ENCODE measurements at places on chromosomes 1 and 21. TPM values are rescaled to one million over a fixed set of nuclear protein-coding genes. Genes with fewer than 3 reads are reported as not detected.

DNA sequence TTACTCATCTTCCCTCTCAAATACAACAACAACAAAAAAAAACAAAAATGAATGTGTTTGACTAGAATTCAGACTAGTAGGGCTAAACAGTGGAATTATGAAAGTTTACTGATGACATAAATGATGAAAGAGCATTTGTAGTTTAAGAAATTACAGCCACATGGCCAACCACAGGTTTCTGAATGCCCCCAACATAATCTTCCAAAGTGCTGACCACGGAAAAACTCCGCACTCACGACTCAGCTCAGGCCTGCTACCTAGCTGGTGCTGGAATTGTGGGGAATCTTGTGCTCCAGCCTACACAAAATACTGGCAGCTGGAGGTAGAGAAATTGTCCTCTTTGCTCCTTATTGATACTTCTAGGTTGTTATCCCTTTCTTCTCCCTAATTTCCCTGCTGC, 23.6 kb upstream of the TBX15 start:
- no peaks in the 10 kb centered on the region for H3K36me3 ChIP-seq
- no peak overlapping the region for H3K4me3 ChIP-seq
- H3K27me3 ChIP-seq, result peaks cover 20% of the 10 kb centered on the region
- no peak overlapping the region for H3K27ac ChIP-seq
- no peaks in the 10 kb centered on the region for H3K4me1 ChIP-seq

GRCh38 chr21:37770461-37770860, 145.8 kb downstream of the KCNJ6 start:
- no peaks in the 10 kb centered on the region for H3K4me1 ChIP-seq
- H3K27me3 ChIP-seq, result no peaks in the 10 kb centered on the region
- DNase-seq, result no peak
- H3K27ac ChIP-seq, result no peak overlapping the region
- no peaks in the 10 kb centered on the region for H3K36me3 ChIP-seq

Gene KLF18
- not detected for total RNA-seq

- no peaks in the 10 kb centered on the region for H3K27me3 ChIP-seq
- peaks cover 11% of the 10 kb centered on the region for H3K36me3 ChIP-seq
- no peak overlapping the region for H3K4me3 ChIP-seq
- no peak for DNase-seq
These were observed 11.5 kb downstream of the USP1 start for GRCh38 chr1:62448221-62448933.

Gene TEDDM1
- not detected for total RNA-seq

DNA sequence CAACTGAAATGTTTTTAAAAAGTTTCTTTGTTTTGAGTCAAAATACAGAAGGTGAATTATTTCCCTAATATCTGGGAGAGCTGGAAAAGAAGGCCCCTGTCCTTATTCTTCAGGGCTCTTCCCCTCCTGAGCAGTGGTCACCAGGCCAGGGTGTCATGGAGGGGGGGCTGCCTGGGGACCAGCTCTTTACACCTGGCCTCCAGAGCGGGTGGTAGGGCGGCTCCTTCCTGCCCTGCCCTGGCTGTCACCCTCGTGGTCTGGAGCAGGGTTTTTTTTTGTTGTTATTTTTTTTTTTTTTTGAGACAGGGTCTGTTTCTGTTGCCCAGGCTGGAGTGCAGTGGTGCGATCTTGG, 6.6 kb downstream of the SKI start:
- H3K4me3 ChIP-seq, result no peak overlapping the region
- DNase-seq, result no peak
- peak overlapping the region; percentile 57 for H3K27ac ChIP-seq
- H3K4me1 ChIP-seq, result peaks cover 44% of the 10 kb centered on the region
- H3K36me3 ChIP-seq, result no peaks in the 10 kb centered on the region

- H3K4me3 ChIP-seq, result no peak overlapping the region
- H3K36me3 ChIP-seq, result no peaks in the 10 kb centered on the region
- H3K27me3 ChIP-seq, result no peaks in the 10 kb centered on the region
- DNase-seq, result no peak
These were observed 237.7 kb upstream of the C1orf174 start for GRCh38 chr1:4137621-4138415.

DNA sequence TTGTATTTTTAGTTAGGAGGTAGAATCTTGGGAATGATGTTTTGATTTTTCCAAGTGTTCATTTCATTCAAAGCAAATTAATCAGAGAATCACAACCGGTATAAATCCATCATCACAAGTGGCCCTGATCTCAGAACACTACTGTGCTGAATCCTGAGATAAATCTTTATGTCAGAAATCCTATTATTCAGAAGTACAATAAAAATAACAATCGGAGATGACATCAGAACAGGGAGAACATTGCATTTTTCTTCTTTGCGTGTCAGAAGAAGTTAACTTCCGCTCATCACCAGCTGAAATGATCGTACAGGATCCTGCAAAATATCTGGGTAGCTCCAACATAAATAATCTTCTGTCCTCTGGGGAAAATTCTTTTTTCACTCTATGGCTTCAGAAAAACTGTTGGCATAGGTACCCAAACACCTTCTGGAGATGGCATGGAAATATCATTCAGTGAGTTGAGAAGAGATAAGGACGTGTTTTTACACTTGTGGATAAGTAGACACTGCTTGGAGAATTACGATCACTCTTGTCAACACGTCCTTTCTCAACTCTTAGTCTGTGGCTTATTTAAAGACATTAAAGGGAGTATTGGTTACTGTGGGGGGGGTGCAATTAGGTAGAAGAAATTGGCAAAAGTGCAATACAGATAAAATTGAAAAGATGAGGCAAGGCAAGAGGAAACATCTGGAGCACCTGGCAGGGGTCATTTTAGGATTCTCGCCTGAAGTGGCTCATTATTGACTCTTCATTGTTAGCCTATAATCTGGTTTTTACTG, 46.9 kb upstream of the SMYD2 start:
- no peak overlapping the region for H3K27ac ChIP-seq
- H3K4me3 ChIP-seq, result no peak overlapping the region
- DNase-seq, result no peak
- no peaks in the 10 kb centered on the region for H3K4me1 ChIP-seq
- H3K27me3 ChIP-seq, result no peaks in the 10 kb centered on the region
- H3K36me3 ChIP-seq, result no peaks in the 10 kb centered on the region

GRCh38 chr1:6443339-6444115, 19.0 kb downstream of the ESPN start:
- DNase-seq, result no peak
- no peak overlapping the region for H3K4me3 ChIP-seq
- H3K36me3 ChIP-seq, result no peaks in the 10 kb centered on the region

DNA sequence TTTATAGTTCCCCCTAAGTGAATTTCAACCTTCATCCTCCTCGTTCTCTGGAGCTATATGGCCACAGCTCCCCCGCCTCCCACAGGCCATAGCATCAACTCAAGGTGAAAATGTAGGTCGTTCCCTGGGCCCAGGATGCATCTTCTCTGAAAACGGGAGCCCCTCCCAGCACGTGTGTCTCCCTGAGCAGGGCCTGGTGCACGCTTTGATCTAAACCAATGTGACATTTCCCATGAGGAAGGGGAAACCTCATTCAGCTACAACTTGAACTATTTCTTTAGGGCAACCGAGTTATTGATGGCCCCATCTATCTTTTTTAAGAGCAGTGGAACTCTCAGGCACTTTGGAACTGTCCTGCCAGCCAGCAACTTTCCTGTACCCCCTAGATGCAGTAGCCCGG, 57.8 kb upstream of the BACE2 start:
- H3K4me1 ChIP-seq, result no peaks in the 10 kb centered on the region
- no peak overlapping the region for H3K4me3 ChIP-seq
- H3K27ac ChIP-seq, result no peak overlapping the region
- H3K27me3 ChIP-seq, result no peaks in the 10 kb centered on the region

DNA sequence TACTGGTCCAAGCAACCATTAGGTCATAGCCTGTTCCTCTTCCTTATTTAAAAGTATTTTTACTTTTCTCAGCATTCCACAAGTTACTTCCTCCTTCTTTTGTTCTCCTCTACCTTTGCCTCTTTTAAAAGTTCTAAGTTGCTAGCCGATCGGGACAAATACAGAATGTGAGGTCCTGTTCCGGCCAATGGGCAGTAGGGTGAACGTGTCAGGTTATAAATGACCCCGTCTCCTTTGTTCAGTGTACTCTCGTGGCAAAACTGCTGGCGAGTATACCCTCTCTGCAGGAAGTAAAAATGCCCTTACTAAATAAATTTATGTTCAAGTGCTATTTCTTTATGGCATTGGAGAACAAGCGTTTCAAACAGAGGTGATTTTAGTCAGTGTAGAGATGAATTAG, 2.5 kb downstream of the ADCY10 start:
- H3K4me3 ChIP-seq, result no peak overlapping the region
- H3K36me3 ChIP-seq, result no peaks in the 10 kb centered on the region
- no peak for DNase-seq
- H3K27me3 ChIP-seq, result peaks cover 5% of the 10 kb centered on the region
- no peak overlapping the region for H3K27ac ChIP-seq

DNA sequence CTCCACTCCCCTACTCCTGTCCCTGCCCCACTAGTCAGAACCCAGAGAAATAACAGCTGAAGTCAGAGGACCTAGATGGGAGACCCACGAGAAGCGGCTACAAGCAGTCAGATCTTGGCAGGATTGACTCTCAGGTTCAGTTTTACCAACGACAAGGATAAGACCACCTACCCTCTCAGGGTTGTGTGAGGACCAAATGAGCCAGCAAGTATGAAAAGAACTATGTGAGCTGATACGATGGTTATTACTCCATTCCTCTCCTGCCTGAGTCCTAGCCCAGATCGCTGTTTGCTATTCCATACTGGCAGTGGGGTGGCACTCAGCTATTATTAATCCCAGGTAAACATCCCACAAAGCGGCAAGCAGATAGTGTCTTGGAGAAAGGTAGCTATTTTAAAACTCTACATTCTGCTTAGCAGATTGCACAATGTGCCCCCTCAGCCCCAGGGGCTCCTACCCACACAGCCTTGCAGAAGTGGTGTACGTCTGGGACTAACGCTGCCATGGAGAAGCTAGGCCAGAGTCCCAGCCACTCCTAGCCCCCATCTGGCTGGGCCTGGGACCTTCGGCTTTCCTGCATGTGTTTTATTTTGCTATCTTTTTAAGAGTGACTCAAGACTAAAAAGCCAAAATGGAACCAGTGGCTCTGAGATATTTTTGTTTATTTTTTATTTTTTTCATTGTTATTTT, 58.9 kb downstream of the CD46 start:
- DNase-seq, result no peak
- peaks cover 27% of the 10 kb centered on the region for H3K4me1 ChIP-seq
- no peaks in the 10 kb centered on the region for H3K27me3 ChIP-seq
- H3K36me3 ChIP-seq, result no peaks in the 10 kb centered on the region
- no peak overlapping the region for H3K27ac ChIP-seq
- H3K4me3 ChIP-seq, result no peak overlapping the region

DNA sequence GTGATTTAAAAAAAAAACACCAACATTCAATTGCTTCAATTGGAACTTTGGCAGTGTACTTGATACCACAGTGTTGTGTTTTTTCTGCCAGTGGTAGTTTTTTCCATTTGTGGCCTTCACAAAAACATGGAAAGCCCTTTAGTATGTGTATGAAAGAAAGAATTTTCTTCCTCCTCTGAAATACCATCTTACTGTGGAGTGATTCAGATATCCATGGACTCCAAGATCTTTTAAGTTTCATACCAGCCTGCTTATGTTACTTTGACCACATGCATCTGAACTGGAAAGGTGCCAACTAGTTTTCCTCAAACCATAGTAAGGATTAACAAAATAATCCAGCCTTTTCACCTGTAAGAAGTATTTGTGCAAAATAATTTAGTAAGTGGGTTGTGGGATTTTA, 3.4 kb downstream of the PPP2R5A start:
- peaks cover 20% of the 10 kb centered on the region for H3K4me1 ChIP-seq
- H3K36me3 ChIP-seq, result no peaks in the 10 kb centered on the region
- no peak overlapping the region for H3K27ac ChIP-seq

GRCh38 chr1:86914998-86915736, 732 bp downstream of the HS2ST1 start:
- H3K36me3 ChIP-seq, result no peaks in the 10 kb centered on the region
- no peaks in the 10 kb centered on the region for H3K4me1 ChIP-seq
- no peaks in the 10 kb centered on the region for H3K27me3 ChIP-seq
- peak; percentile 69 for DNase-seq
- peak overlapping the region; percentile 45 for H3K27ac ChIP-seq

DNA sequence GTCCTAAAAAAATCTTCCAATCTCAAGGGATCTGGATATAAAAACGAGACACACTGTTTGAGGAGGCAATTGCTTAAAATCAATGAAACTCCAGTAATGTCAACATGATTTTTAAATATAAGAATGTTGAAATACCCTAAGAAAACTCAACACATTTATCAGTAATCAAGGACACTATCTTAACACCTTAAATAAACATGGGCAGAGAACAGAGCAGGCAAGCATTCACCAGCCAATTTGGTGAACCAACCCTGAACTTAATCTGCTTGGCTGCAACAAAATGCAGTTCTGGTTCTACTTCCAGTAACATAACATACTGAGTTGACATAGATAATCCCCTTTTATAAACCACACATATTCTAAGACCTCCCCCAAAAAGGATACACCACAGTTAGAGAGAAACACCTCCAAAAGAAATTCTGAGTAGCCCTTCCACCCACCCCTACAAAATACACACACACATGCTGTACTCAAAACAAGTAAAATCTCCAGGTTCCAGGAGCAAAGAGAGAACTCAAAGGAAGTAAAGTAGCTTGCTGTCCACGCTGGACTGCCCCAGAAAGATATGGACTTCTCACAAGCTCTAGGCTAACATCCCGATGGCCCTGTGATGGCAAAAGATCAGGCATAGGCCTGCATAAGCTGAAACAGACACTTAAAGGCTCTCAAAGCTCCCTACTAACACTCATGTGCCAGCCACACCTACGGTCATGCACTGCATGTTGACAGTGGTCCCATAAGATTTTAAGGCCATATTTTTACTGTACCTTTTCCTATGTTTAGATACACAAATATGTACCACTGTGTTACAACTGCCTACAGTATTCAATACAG, 30.5 kb downstream of the TP53BP2 start:
- no peaks in the 10 kb centered on the region for H3K36me3 ChIP-seq
- no peak for DNase-seq
- no peaks in the 10 kb centered on the region for H3K27me3 ChIP-seq
- no peaks in the 10 kb centered on the region for H3K4me1 ChIP-seq
- no peak overlapping the region for H3K4me3 ChIP-seq

GRCh38 chr1:74767490-74767889, 34.5 kb downstream of the TYW3 start:
- H3K4me1 ChIP-seq, result no peaks in the 10 kb centered on the region
- no peaks in the 10 kb centered on the region for H3K27me3 ChIP-seq
- no peak overlapping the region for H3K4me3 ChIP-seq
- H3K27ac ChIP-seq, result no peak overlapping the region
